ENCODE measurements at places on chromosomes 12 and 14.

DNA sequence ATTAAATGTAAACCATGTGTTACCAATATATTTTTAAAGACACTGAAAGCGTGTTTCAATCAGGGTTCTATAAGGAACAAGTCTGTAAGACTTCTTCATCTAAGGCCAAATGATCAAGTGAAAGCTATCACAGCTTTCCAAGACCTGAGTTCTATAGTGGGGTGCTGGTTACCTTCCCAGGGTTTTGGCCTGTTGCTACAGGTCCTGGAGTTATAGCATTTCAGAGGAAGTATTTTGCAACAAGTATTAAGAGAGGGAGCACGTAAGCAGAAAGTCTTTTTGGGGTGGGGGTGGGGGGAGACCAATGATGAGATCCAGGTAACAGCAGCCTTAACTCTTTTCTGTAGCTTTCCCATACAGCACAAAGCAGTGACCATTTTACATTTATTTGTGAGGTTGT lies 43.8 kb downstream of the FOXN3 start:
- DNase-seq: no peak

DNA sequence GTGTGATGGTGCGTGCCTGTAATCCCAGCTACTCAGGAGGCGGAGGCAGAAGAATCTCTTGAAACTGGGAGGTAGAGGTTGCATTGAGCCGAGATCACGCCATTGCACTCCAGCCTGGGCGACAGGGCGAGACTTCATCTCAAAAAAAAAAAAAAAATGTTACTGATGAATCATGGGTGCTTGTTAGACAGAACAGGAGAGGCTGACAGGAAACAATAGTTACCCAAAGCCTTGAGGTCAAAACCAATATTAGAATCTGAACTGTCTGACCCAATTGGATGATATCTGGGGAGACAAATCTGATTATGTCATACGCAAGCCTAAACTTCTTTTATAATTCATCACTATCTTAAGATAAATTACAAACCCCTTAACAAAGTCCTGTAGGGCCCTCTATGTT lies 40.7 kb upstream of the KIF21A start:
- DNase-seq: no peak

- peak; percentile 92 for DNase-seq
These were observed 26.8 kb upstream of the PEX5 start for GRCh38 chr12:7162691-7163114.

DNA sequence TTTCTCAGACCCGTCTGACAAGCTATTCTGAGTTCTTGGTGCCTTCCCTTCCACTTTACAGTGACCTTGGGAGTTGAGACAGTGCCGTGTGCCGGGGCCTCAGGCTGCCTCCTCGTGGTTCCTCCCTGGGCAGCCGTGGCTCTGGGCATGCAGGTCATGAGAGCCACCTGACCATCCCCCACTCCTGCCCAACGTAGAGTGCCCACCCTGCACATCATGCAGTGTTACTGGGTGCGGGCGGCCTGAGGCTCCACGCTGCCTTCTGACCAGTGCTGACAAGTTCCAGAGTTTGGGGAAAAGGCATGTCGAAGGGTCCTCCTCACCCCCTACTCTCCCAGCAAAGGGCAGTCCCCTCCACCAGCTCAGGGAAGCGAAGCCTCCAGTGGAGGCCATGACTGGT lies 190.5 kb downstream of the TSPAN9 start:
- no peak for DNase-seq

GRCh38 chr14:54537651-54538050 lies 27.9 kb downstream of the CGRRF1 start:
- no peak for DNase-seq

- no peak for DNase-seq
These were observed 186.4 kb upstream of the PRMT8 start for GRCh38 chr12:3304436-3305165.

- DNase-seq: no peak
These were observed 181.6 kb upstream of the GZMB start for GRCh38 chr14:24815543-24815942.

DNA sequence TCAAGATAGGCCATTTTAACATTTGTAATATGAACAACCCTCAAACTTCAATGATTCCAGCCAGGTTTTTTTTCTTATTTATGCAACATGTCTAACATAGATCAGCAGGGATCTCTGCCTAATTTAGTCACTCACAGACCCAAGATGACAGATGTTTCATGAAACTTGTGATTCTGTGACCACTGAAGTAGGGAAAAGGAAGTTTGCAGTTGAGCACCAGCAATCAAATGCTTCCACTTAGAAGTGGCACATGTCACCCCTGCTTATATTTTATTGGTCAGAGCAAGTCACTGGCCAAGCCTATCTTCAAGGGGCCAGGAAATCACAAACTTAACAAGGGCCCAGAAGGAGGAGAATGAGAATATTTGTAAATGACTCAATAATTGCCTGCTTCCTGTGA lies 150.6 kb downstream of the BCAT1 start:
- no peak for DNase-seq

DNA sequence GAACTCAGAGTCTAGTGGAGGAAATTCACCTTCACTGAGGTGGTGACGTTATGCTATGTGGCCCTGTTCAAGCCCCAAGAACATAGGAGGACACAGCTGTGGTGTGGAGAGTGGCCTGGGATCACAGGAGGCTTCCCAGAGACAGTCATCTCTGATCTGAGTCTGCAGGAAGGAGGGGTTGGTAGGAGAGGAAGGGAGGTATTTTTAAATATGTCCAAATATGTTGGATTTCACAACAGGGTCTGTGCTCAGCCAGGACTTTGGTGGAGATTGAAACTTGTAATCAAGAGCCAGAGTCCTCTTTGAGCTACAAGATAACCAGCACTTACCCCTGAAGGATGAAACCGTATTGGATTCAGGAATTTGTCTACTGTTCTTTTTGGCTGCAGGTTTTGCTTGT lies 26.4 kb upstream of the MED13L start:
- DNase-seq: no peak

GRCh38 chr12:95820096-95820703 lies 29.6 kb upstream of the NTN4 start:
- peak; percentile 64 for DNase-seq

GRCh38 chr12:1662761-1663439 lies 28.0 kb upstream of the ADIPOR2 start:
- peak; percentile 96 for DNase-seq

DNA sequence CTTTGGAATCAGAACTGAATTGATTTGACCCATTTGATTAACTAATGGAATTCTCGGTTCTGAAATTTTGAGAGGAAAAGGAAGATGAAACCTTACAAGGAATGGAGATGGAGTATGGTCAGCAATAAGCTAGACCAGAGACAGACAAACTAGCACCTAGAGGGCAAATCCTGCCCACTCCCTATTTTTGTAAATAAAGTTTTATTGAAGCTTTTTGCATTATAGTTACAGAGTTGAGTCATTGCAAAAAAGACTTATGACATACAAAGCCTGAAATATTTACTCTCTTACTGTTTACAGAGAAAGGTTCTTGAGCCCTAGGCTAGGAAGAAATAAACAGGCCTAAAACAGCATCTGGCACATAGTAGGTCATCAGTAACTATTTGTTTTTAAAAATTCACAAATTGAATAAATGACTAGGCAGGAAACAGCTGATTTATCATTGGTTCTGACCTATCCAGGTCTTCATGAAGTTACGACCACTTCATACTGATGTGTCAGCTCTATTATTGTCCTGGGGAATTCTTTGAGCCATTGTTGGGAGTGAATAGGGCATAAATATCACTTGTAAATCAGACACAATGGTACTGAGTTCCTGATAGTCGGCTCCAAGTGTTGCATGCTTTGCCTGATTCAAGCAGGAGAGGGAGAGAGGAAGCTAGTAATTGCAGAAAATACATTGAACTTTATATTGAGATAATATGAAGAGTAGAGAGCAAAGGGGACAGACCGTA lies 14.6 kb upstream of the STAB2 start:
- no peak for DNase-seq

DNA sequence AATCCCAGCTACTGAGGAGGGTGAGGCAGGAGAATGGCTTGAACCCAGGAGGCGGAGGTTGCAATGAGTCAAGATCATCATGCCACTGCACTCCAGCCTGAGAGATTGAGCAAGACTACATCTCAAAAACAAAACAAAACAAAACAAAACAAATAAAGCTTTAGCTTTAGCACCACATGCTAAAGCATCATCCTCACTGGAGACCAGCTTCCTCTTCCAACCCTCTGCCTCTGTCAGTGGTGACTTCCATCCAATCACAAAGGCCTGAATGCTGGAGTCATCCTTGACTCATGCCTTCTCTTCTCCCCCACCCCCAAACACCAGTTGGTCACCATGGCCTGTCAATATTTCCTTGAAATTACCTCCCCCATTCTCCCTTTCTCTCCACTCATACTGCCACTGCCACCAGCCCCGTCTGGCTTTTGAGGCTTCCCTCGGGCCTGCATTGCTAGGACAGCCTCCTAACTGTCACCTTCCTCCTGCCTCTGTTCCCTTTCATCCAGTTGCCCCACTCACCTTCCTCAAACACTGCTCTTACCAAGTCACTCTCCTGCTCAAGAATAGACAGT lies 1.4 kb downstream of the ZNF385A start:
- DNase-seq: no peak

DNA sequence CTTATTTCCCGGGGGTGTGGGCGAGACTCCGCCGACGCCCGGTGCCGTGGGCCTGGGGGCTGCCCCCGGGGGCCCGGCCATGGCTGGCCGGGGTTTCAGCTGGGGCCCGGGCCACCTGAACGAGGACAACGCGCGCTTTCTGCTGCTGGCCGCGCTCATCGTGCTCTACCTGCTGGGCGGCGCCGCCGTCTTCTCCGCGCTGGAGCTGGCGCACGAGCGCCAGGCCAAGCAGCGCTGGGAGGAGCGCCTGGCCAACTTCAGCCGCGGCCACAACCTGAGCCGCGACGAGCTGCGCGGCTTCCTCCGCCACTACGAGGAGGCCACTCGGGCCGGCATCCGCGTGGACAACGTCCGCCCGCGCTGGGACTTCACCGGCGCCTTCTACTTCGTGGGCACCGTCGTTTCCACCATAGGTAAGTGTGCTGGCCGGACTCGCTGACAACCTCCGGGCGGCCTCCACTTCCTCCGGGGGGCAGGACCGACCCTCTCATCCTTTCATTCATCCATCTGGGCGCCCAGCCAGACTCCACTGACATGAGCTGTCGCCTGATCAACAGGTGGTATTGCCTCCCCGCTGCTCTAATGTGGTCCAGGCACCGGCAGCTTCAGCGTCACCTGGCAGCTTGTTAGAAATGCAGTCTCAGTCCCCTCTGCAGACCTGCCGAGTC lies 467 bp downstream of the KCNK13 start:
- DNase-seq: peak; percentile 58

GRCh38 chr12:29732191-29732590 lies 51.6 kb downstream of the TMTC1 start:
- DNase-seq: no peak

GRCh38 chr12:25904442-25904841 lies 54.0 kb upstream of the RASSF8 start:
- DNase-seq: no peak

DNA sequence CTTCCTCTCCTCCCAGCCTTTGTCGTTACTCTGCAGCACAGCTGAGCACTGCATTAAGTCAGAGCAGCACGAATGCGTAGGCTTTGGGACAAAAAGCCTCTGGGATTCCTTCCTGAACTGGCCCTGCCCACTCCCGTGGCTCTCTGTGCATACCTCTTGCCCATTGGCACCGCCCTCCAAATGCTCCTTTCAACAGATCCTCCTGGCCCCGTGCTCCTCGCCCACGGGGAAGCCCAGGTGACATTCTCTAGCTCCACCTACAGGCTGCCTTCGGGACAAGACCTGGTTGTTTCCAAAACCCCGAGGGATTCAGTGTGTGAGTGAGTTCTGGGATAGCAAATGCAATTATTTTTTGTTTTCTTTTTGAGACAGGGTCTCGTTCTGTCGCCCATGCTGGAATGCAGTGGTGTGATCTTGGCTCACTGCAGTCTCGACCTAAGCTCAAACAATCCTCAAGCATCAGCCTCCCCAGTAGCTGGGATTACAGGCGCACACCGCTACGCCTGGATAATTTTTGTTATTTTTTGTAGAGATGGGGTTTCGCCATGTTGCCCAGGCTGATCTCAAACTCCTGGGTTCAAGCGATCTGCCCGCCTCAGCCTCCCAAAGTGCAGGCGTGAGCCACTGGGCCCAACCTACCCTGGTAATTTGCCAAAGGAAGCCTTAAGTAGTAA lies 17.9 kb upstream of the TDRD9 start:
- peak; percentile 97 for DNase-seq

DNA sequence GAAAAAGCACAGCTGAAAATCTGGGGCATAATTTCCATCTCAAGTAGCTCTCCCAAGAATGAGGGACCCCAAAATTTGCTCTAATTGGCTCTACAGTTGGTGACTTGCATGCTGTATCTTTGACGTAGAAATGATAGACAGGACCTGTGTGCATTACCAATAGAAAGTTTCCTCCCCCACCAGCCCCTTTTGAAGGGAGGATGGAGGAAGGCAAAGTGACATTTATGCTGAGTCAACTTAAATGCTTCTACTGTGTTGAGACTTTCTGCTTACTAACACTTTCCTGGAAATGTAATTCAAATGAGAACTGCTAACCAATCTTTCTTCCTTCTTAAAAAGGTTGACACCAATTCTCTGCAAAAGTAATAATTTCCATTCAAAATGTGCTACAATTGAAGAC lies 31.9 kb downstream of the TSPAN8 start:
- no peak for DNase-seq

DNA sequence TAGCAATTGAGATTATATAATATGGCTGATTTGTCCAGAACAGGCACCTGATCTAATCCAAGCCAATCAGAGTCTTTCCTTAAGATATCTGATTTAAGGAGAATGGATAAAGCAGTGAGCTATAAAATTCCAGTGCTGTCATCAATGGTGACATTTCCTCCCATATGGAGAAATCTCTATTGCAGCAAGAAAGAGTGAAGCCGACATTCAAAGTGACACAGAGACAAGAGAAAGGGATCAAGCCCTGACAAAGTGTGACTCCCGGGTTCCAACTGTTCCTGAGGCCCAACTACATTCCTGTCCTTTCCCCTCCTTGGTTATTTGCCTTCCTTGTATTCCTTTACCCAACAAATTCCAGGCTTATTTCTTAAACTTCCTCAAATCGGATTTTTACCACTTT lies 430.0 kb upstream of the SOX5 start:
- peak; percentile 21 for DNase-seq

- DNase-seq: no peak
These were observed 7.7 kb upstream of the MMP19 start for GRCh38 chr12:55850401-55850800.

- DNase-seq: peak; percentile 82
These were observed 14.2 kb downstream of the BLTP3B start for GRCh38 chr12:100128512-100128908.

GRCh38 chr14:104559804-104560585 lies 19.6 kb upstream of the C14orf180 start:
- DNase-seq: no peak

GRCh38 chr14:98799891-98800290 lies 472.1 kb downstream of the BCL11B start:
- DNase-seq: no peak

DNA sequence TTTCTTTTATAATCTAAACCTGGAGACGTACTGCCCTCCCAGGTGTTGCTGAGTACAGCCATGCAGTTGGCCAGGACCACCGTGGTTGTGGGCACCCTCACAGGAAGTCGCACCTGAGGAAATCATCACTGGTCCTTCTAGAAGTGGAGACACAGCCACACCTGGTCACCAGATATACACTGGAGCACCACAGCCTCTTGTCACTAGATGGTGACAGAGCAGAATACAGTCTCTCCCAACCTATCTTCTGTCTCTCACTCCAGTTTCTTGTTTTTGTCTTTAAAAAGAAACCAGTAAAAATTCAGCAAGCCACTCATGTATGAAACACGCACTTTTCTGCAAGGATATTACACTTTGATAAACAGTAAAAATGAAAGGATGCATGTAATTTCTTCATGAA lies 43.1 kb upstream of the GPHB5 start:
- DNase-seq: no peak

GRCh38 chr14:34180434-34180833 lies 229.6 kb upstream of the EGLN3 start:
- no peak for DNase-seq

All from GM23338 (cell line).